Activated T-cell treated with anti-CD3 and anti-CD28 coated beads, Interleukin-2, amount 50 U/mL, for 72 hours (primary cell): ENCODE measurements at places on chromosomes 2 and 18. TPM values are rescaled to one million over a fixed set of nuclear protein-coding genes. Genes with fewer than 3 reads are reported as not detected.

Gene ACOXL
- total RNA-seq = 0.19 TPM

Gene GNAL
- 0.55 TPM for total RNA-seq

- H3K27me3 ChIP-seq = peaks cover 7% of the 10 kb centered on the region
- H3K4me3 ChIP-seq = peak overlapping the region; percentile 12
- peaks cover 4% of the 10 kb centered on the region for H3K36me3 ChIP-seq
- peaks cover 21% of the 10 kb centered on the region for H3K4me1 ChIP-seq
- DNase-seq = peak; percentile 60
- H3K27ac ChIP-seq = peak overlapping the region; percentile 72
Observed at GRCh38 chr2:112794131-112794733, 9.9 kb upstream of the IL1A start.

- H3K36me3 ChIP-seq = no peaks in the 10 kb centered on the region
- DNase-seq = no peak
- H3K27ac ChIP-seq = no peak overlapping the region
- H3K4me3 ChIP-seq = no peak overlapping the region
- no peaks in the 10 kb centered on the region for H3K27me3 ChIP-seq
- no peaks in the 10 kb centered on the region for H3K4me1 ChIP-seq
Observed at GRCh38 chr2:216810399-216811160, 49.3 kb downstream of the TNP1 start.

- H3K27me3 ChIP-seq = peaks cover 12% of the 10 kb centered on the region
- no peaks in the 10 kb centered on the region for H3K36me3 ChIP-seq
- peak overlapping the region; percentile 99 for H3K27ac ChIP-seq
- DNase-seq = no peak
- H3K4me1 ChIP-seq = peaks cover 56% of the 10 kb centered on the region
Observed at GRCh38 chr2:37871456-37872191, 53.5 kb upstream of the RMDN2 start.

- no peak overlapping the region for H3K27ac ChIP-seq
- H3K27me3 ChIP-seq = peaks cover 31% of the 10 kb centered on the region
- no peaks in the 10 kb centered on the region for H3K36me3 ChIP-seq
- peaks cover 12% of the 10 kb centered on the region for H3K4me1 ChIP-seq
- DNase-seq = no peak
Observed at GRCh38 chr2:20917719-20918572, 95.0 kb upstream of the LDAH start.

- peaks cover 36% of the 10 kb centered on the region for H3K27me3 ChIP-seq
- no peak for DNase-seq
- H3K36me3 ChIP-seq = no peaks in the 10 kb centered on the region
- peak overlapping the region; percentile 11 for H3K27ac ChIP-seq
- no peak overlapping the region for H3K4me3 ChIP-seq
Observed at GRCh38 chr2:241837197-241837965, 21.3 kb downstream of the PDCD1 start.

DNA sequence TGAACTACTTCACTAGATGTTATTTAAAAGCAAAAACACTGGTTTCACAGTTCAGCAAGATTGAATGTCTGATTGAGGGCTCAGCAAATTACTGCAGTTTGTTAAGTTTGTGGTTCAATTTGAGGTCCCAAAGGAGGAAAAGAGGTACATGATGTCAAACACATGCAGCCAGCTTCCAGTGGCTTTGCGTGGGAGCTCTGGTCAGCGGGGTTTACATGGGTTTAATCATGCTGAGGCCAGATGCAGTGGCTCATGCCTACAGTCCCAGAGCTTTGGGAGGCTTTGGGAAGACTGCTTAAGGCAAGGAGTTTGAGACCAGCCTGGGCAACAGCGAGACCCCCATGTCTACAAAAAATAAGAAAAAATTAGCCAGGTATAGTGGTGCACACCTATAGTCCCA is 111.5 kb downstream of the MAPK4 start:
- no peak overlapping the region for H3K4me3 ChIP-seq
- H3K27me3 ChIP-seq = peaks cover 8% of the 10 kb centered on the region
- no peaks in the 10 kb centered on the region for H3K4me1 ChIP-seq

Gene CLEC4F
- not detected for total RNA-seq

- H3K27me3 ChIP-seq = no peaks in the 10 kb centered on the region
- DNase-seq = no peak
- no peaks in the 10 kb centered on the region for H3K4me1 ChIP-seq
- no peak overlapping the region for H3K27ac ChIP-seq
- no peaks in the 10 kb centered on the region for H3K36me3 ChIP-seq
- no peak overlapping the region for H3K4me3 ChIP-seq
Observed at GRCh38 chr18:75132931-75133525, 75.9 kb downstream of the PTGR3 start.

- H3K36me3 ChIP-seq = no peaks in the 10 kb centered on the region
- H3K4me3 ChIP-seq = peak overlapping the region; percentile 39
Observed at GRCh38 chr2:69764286-69765095, 22.6 kb downstream of the ANXA4 start.

Gene VWA3B
- total RNA-seq = 0.21 TPM

Gene SCYGR4
- not detected for total RNA-seq

DNA sequence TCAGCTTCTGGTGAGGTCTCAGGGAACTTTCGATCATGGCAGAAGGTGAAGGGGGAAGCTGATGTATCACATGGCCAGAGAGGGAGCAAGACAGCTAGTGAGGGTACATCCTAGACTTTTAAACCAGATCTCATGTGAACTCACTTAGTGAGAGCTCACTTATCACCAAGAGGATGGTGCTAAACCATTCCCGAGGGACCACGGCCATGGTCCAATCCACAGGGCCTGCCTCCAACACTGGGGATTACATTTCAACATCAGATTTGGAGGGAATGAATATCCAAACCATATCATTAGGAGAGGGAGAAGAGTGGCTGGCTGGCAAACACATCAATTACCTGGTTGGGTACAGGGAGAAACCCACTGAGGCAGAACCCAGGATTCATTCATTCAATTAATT is 75.7 kb upstream of the HAAO start:
- H3K27me3 ChIP-seq = no peaks in the 10 kb centered on the region
- H3K4me3 ChIP-seq = no peak overlapping the region
- DNase-seq = no peak
- no peak overlapping the region for H3K27ac ChIP-seq
- no peaks in the 10 kb centered on the region for H3K4me1 ChIP-seq
- peaks cover 8% of the 10 kb centered on the region for H3K36me3 ChIP-seq

DNA sequence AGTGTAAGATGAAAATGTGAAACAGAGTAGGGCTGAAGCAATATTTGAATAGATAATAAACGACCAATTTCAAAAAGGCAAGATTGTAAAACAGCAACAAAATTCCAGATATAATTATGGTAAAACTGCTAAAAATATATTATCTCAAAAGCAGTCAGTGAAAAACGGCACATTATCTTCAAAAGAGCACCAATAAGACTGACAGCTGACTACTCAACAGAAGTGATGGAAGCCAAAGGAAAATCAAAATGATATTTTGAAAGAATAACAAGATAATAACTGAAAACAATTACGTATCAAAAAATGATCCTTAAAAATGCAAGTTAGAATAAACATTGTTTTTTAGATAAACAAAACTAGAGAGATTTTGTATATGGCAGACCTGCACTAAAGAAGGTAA is 920.6 kb upstream of the FAM98A start:
- no peaks in the 10 kb centered on the region for H3K27me3 ChIP-seq
- no peaks in the 10 kb centered on the region for H3K36me3 ChIP-seq
- H3K4me3 ChIP-seq = no peak overlapping the region
- H3K27ac ChIP-seq = no peak overlapping the region

GRCh38 chr2:142140434-142140845 is 9.6 kb upstream of the LRP1B start:
- H3K27ac ChIP-seq = no peak overlapping the region
- no peaks in the 10 kb centered on the region for H3K4me1 ChIP-seq
- no peaks in the 10 kb centered on the region for H3K27me3 ChIP-seq
- H3K36me3 ChIP-seq = no peaks in the 10 kb centered on the region

DNA sequence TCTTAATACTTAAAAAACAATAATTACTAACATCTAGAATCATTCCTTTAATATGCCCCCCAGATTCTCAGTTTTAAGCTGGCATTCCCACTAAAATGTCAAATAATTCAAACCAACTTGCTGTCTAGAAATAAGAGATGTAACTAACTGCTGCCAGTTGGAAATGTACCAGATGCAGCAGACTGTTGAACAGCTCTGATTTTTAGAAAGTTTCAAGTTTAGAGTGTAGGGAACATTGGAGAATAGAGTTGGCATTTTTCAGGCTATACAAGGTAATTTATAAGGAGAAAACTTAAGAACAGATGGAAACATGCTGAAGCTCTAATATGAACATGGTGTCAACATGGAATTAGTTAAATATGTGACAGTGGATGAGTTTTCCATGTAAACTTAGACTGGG is 101.4 kb downstream of the PTRHD1 start:
- DNase-seq = no peak
- H3K4me3 ChIP-seq = no peak overlapping the region
- no peaks in the 10 kb centered on the region for H3K27me3 ChIP-seq
- H3K4me1 ChIP-seq = no peaks in the 10 kb centered on the region
- peaks cover 7% of the 10 kb centered on the region for H3K36me3 ChIP-seq
- peak overlapping the region; percentile 10 for H3K27ac ChIP-seq
